T-helper 1 cell treated with Interleukin-12 subunit alpha and Interleukin-12 subunit beta and Interleukin-4 antibody, amounts not matched to agents 30 ng/mL and 1 ng/mL, for 36 hours (primary cell): ENCODE measurements at places on chromosomes 5 and 9. TPM values are rescaled to one million over a fixed set of nuclear protein-coding genes. Genes with fewer than 3 reads are reported as not detected.

Gene ATOSB
- total RNA-seq, result 15.8 and 16.2 TPM in 2 replicates

Gene PRELID2
- 1.9 and 2.0 TPM in 2 replicates for total RNA-seq

Gene PLAC8L1
- total RNA-seq, result 0.96 TPM in 1 of 2 replicates, not detected in the other

Gene OR13C2
- not detected in 2 replicates for total RNA-seq

Gene LCN1
- not detected in 2 replicates for total RNA-seq

Gene BOD1
- 19.1 and 19.7 TPM in 2 replicates for total RNA-seq

Gene EPB41L4A
- 1.2 and 1.4 TPM in 2 replicates for total RNA-seq

Gene PLEKHG4B
- total RNA-seq, result not detected in 2 replicates

Gene FAT2
- not detected in 2 replicates for total RNA-seq

Gene ORM2
- total RNA-seq, result not detected in 2 replicates

Gene UGT3A1
- total RNA-seq, result not detected in 2 replicates

Gene PGM5
- total RNA-seq, result not detected in 2 replicates

Gene HSDL2
- total RNA-seq, result 22.1 and 23.7 TPM in 2 replicates
